ENCODE measurements at places on chromosomes 3 and 15.

DNA sequence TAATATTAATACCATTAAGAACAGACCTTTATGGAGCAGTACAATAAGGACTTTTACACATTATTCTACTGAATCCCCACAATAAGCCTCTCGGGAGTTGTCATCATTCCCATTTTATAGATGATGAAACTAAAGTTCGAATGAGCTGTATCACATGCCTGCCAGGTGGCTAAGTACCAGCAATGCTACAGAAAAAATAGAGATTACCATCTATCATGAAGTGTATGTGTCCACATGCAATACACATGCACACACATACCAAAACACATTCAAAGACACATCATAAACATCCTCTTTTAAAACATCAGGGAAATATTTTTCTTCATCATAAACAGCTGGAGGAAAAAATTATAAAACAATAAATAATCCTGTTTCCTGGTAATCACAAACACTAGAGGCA is 136.6 kb downstream of the SUCLG2 start:
- no peak for DNase-seq

DNA sequence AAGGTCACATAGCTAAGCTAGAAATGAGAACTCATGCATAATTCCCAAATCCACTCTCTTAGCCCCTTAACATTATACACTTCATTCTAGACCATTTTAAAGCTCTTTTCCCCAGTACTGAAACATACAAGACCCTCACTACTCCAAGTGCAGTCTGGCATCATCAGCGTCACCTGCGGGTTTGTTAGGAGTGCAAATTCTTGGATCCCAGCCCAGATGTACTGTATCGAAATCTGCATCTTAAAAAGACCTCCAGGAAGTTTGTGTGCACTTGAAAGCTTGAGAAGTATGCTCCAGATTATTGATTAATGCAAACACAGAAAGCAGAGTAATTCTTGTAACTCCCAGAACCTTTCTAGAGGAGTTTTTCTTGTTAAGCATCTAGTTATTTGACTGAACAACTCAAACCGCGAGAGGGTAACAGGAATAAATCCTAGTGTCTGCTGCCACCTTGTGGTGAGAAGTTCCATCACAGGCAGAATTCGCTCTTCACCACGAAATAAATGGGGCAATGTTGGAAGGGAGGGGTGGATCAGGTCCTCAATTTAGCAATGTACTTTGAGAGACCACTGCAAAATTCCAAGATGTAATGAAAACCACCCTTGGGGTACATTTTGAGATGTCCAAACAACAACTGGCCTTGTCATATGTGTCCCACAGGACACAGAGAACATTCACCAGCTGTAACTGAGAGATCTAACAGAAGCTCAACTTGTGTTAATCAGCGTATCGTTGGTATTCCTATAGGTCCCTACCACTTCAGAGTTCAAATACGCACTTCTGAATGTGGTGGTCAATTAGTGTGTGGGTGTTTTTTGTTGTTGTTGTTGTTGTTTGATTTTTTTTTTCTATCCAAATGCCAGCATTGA is 583 bp upstream of the C3orf49 start:
- peak; percentile 35 for DNase-seq

DNA sequence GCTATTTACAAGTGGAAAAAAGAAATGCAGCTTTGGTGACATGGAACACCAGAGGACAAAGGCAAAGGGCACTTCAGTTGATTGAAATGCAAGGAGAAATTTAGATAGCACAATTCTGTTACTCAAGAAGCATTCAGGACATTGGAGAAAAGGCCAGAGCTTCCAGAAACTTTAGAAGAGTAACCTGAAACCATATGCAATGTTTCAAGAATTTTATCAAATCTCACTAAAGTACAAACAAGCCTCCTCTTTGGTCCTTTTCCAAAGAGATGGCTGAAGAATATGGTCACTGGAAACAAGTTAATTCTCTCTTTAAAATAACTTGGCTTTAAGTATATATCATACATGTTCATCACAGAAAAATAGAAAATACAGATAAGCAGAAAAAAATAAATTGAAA is 14.6 kb upstream of the LMOD3 start:
- DNase-seq = no peak

GRCh38 chr3:136464502-136464901 is 214.4 kb downstream of the PCCB start:
- DNase-seq = no peak

- DNase-seq = no peak
Observed at GRCh38 chr3:111824351-111824750, 34.7 kb upstream of the PHLDB2 start.

DNA sequence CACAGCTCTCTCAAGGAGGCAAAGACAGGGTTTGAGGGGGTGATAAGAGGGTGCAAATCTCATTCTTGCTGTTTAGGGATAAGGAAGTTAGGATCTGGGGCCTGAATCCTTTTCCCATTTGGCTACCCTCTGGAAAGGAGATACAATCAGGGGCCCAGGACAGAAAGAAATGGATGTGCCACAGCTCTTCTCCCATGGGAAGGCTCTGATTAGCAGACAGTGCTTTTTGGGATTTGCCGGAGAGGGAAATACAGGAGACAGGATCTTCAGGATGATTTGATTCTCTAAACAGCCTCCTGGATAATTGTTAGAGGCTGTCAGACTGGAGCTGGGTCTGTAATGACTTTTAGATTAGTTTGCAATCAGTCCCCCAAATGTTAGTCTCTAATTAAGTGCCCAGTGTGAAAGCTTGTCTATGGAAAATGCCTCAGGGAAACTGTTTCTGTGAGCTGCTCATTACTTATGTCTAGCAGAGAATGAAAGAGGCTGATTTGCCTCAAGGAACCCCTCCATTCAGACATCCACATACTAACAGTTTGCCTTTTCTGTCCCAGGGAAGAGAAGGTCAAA is 67.6 kb downstream of the COL6A5 start:
- DNase-seq = no peak

DNA sequence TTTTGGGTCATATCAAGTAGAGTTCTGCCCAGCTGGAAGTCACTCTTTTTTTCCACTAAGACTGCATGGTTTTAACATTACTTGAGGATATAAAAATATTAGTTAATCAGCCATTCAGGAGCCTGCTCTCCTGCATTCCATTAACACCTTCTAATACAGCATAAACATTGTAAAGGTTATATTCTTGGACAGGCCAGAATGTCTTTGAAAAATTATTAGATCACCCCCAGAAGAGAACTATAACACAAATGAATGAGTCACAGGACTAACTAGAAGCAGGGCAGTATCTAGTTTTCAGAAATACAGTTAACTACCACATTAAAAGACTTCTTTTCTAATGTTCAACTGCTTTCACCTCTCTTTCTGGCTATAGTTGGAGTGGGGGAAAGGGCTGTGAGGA is 80.9 kb downstream of the THBS1 start:
- DNase-seq = no peak

- DNase-seq = no peak
Observed at GRCh38 chr3:134237454-134238145, 13.1 kb downstream of the RYK start.

GRCh38 chr15:70361891-70362290 is 264.2 kb upstream of the TLE3 start:
- no peak for DNase-seq

DNA sequence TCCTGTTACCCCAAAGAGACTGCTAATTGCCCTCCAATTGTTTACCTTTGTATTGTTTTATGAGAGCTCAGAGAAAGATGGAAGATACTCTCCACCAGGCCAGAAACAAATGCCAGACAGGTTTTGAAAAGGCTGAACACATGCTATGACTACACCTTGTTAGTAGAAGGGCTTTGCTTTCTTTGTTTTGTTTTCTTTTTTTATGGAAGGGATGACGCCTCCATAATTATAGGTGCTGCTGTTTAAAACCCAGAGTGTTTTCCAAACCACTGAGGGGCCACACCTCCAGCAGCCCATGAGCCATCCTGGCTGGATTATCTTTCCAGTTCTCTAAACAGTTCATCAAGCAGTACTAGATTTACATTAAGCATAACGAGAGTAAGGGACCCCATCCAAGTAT is 5.6 kb upstream of the FOXP1 start:
- no peak for DNase-seq

GRCh38 chr3:197151580-197151979 is 122.0 kb upstream of the MELTF start:
- no peak for DNase-seq

DNA sequence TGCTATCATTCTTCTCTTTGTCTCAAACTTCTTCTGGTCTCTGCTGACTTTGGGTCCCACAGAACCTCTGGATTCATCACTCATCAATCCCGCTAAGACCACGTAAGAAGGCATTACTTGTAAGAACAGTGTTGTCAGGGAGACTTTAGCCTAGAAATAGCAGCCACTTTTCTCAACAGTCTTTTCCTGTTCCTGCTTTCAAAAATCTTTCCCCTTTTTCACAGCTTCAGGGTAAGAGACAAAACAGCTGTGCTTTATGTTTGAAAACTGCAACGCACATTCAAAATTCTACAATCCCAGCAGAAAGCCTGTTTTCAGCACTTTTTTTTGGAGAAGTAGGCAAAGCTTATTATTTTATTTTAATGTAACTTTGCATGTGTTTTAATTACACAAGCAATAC is 42.0 kb upstream of the FAM98B start:
- DNase-seq = no peak

- DNase-seq = no peak
Observed at GRCh38 chr3:125023833-125024555, 31.8 kb downstream of the HEG1 start.

GRCh38 chr3:55752911-55753310 is 265.8 kb upstream of the WNT5A start:
- DNase-seq = no peak

- DNase-seq = no peak
Observed at GRCh38 chr3:132154619-132155018, 119.8 kb upstream of the CPNE4 start.

- no peak for DNase-seq
Observed at GRCh38 chr3:192570821-192571791, 156.2 kb downstream of the FGF12 start.

DNA sequence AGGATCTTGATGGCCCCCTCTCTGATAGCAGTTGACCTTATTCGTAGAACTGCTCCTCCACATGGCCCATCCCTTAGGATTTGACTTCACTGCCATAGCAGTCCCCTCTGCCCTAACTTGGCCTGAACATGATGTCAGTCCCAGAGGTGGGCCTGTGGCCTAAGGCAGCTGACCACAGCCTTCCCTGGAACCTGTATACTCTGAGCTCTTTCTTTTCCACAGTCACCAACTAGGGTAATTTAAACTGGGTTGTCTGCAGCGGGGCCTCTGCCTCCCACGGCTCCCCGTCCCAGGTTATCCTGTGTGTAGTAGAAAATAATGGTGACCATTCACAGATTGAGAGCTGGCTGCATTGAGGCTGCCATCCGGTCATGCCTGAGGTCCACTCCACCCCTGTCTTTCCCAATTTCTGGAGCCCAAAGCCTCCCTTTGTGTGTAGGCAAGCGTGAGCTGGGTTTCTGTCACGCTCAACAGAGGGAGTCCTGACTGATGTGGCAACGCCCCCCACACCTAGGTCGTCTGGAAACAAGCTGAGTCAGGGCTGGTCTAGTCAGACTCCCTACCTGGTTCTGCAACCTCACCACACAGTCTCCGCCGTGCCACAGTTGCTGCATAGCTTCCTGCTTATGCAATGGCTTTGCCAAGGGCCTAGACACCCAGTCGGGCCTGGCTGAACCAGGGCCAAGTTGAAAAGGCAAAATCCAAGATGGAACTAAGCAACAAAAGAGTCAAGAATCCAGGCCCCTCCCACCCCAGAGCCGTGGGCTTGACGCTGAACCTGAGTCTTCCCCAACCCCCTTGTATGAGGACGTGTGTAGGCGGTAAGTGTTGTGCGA is 284.5 kb downstream of the XXYLT1 start:
- DNase-seq = no peak

DNA sequence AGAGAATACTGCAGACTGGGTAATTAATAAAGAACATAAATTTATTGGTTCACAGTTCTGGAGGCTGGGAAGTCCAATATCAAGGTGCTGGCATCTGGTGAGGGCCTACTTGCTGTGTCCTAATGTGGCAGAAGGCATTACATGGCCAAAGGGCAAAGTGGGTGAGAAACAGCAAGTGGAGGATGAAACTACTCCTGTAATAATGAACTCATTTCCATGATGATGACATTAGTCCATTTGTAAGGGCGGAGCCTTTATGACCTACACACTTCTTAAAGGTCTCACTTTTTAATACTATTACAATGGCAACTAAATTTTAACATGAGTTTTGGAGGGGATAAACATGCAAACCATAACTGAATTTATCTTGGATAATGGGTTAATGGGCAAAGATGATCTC is 139.6 kb upstream of the SGO1 start:
- no peak for DNase-seq

DNA sequence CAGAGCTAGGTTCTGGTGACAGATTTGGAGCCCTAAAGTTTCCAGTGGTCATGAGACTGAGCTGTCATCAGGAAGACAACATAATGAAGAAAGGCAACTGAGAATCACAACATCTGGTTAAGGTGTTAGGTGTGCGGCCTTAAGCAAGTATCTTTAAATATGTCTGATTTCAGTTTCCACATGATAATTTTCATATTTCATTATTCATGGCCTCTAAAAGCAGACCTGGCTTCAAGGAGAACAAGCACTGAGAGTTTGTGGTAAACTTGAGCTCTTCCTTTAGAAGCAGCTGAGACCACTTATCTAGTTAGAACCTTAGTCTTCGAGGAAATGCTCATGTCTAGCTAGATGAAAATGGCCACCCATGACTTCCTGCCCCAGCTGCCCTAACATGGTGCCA is 25.7 kb upstream of the MYLK start:
- DNase-seq = no peak

GRCh38 chr15:72415304-72415703 is 17.2 kb downstream of the TMEM202 start:
- DNase-seq = no peak

DNA sequence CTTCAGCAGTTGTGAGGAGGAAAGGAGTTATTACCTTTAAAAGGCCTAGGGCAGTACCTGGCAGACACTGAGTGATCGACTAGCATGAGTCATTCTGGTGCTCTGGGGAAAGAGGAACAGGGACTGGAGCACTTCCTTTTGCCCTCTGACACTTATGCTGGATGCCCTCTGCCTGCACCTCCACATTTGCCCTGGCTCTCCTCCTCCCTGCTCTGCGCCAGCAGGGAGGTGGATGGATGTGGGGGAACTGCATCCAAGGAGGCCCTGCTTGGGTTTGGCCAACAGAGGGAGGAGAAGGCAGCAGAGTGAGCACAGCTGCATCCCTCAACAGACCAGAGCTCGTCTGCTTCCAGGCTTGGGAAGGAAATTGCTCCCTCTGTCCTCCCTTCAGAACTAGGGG is 75.0 kb downstream of the SEMA5B start:
- no peak for DNase-seq

DNA sequence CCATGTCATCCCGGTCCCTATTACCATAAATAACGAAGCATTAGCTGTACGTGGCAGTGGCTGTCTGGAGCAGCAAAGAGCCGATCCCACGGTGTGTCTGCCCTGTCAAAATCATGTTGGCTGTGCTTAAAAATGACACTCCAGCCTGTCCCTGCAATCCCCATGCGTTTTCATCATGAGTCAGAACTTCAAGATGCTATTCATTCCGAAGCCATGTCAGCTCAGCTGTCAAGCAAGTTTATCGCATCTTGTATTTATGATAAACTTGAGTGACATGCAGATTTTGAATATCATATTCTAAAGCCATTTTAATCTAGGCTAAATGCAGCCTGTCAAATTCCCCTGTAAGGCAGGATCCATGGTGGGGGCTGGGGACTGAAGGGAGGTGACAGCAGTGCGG is 152.4 kb downstream of the TJP1 start:
- no peak for DNase-seq

All from central memory CD4-positive, alpha-beta T cell (primary cell).